ENCODE measurements at places on chromosomes 5 and 9.

GRCh38 chr9:84945878-84946538 is 276.5 kb downstream of the NTRK2 start:
- DNase-seq = no peak

- DNase-seq = no peak
These were observed 996.0 kb upstream of the ARRDC3 start for GRCh38 chr5:92378966-92379611.

DNA sequence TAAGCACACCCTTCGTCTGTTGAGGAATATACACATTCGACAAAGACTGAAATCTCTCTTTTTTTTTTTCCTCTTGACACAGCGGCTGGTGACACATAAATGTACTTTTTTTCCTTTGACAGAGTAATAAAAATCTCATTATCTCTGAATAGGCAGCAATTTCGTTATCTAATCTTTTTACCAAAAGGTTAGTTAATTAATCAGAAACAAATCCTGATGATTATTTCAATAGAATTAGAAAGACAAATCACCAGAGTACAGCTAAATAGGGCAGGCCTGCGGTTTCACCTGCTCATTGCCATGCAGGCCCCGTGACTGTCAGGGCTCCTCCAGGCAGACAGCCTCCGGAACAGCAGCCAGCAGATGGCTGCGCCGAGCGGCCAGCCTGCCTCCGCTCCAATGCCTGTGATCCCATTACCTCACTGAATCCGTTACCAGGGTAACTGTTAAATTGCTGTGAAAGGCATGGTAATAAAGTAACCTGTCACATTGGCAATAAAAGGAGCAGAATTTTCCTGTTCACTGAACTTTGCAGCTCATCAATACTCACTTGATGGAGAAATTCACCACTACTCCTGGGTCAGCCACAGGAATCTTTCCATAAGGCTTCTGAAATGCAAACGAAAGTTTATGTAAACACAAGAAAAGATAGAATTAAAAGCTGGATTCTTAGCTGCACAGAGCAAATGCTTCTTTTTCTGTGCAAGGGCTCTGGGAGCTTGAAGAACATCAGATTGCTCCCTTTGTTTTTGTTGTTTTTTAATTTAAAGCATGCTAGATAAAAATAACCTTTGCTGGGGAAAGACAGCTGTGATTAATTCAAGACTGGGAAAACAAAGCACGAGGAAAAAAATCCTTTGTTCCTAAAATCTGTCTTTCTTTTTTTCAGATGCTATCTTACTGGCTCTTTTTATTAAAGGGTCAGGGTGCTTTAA is 666.4 kb upstream of the ZNF608 start:
- no peak for DNase-seq

- no peak for DNase-seq
These were observed 76.2 kb upstream of the PTPN3 start for GRCh38 chr9:109574061-109574882.

DNA sequence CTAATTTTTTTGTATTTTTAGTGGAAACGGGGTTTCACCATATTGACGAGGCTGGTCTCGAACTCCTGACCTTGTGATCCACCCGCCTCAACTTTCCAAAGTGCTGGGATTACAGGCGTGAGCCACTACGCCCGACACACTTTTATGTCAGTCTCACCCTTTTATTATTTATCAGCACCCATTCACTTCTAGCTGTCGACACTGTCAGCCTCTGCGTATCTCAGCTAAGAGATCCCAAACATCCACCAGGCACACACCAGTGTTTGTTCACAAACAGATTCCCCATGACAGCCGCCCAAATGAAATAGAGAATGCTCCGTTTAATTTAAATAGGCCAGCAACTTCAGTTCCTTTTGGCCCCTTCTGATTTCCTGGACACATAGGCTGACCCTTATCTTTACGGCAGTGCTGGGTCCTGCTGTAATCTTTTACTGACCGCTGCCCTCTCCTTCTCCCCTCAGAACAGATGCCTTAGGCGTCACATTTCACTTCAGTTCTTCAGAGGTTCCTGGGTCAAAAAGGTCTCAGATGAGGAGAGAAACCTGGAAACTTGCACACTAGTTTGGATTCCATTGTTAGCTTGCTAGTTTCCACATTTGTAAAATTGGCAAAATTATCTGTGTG is 43.1 kb upstream of the CKMT2 start:
- no peak for DNase-seq

DNA sequence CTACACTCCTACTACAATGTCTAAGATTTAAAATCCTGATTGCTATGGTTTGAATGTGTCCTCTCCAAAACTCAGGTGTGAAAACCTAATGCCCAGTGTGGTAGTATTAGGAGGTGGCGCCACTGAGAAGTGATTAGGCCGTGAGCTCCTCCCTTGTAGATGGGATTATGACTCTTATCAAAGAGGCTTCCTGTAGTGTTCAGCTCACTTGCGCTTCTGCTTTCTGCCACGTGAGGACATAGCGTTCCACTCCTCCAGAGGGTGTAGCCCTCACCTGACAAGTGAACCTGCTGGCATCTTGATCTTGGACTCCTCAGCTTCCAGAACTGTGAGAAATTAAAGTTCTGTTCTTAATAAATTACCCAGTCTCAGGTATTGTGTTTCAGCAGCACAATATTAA is 33.0 kb upstream of the WHRN start:
- DNase-seq = no peak

- no peak for DNase-seq
These were observed 25.1 kb downstream of the CACNA1B start for GRCh38 chr9:137902646-137903045.

DNA sequence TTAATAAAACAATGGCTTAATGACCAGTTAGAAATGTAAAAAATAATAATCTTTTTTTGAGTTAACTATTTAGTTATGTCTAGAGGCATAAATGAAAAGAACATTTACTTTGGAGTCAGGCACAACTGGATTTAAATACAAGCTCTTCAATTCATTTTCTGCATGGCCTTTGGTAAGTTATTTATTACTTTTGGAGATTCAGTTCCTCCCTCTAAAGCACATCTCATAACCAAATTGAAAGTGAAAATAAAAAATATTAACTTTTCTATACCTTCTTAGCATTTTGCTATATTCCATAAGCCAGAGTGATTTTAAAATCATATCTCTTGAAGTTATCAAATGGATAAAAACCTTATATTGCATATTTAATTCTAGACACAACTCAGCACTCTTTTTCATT is 434.9 kb upstream of the SMARCA2 start:
- no peak for DNase-seq

GRCh38 chr9:104907278-104907951 is 20.5 kb downstream of the ABCA1 start:
- no peak for DNase-seq
